ENCODE measurements at places on chromosomes 16 and 17.

- no peak for DNase-seq
These were observed 37.8 kb downstream of the TIMM22 start for GRCh38 chr17:1034652-1035210.

GRCh38 chr16:1533443-1533951 is at the start of gene TMEM204:
Gene TMEM204, plus strand, starts transcription at chr16:1533666. Its CDS starts 610 bp downstream, at chr16:1534276.
- DNase-seq: no peak

GRCh38 chr17:50967795-50968194 is 101.6 kb upstream of the TOB1 start:
- DNase-seq: no peak

GRCh38 chr16:84834403-84834772 is 14.6 kb downstream of the CRISPLD2 start:
- no peak for DNase-seq

GRCh38 chr17:68542698-68543463 is 30.7 kb downstream of the PRKAR1A start:
- DNase-seq: no peak

GRCh38 chr16:31148896-31149295 is 970 bp downstream of the PRSS36 start:
- no peak for DNase-seq

GRCh38 chr17:12180644-12181261 is 160.1 kb downstream of the MAP2K4 start:
- DNase-seq: peak; percentile 54

DNA sequence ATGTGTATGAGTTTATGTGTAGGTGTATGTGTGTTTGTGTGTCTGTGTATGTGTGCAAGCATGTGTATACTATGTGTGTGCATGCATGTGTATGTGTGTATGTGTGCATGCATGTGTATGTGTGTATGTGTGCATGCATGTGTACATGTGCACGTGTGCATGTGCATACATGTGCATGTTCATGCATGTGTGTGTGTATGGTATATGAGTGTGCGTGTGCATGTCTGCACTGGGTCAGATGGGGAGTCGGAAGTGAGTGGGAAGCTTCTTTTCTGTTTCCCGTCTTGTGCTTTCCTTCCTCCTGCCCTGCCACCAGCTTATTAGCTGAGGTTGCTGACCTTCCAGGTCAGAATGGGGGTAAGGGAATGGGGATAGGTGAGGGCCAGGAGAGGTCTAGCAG is 174.7 kb downstream of the MAP2K4 start:
- DNase-seq: no peak

GRCh38 chr17:34592002-34592401 is 12.6 kb downstream of the TMEM132E start:
- no peak for DNase-seq

DNA sequence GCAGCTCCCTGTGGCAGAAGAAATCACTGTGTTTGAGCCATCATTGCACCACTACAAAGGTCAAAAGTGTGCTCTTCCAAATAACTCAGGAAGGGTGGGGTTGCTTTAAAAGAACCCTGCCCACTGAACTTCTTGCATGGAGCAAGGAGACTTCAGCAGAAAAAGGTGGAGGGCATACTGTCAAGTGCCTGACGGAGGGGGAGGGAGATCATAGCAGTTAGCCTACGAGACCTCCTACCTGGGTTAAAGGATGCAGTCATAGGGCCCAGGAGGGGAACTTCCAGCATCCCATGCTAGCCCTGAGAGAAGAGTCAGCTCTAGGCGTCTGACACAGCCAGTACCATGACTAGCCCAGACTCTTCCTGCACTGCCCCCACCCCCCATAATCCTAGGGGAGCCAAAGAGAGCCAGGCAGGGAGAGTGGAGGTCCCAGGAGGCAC is 45.3 kb upstream of the MSI2 start:
- no peak for DNase-seq

- DNase-seq: no peak
These were observed 37.9 kb downstream of the ELAC2 start for GRCh38 chr17:12979826-12980500.

DNA sequence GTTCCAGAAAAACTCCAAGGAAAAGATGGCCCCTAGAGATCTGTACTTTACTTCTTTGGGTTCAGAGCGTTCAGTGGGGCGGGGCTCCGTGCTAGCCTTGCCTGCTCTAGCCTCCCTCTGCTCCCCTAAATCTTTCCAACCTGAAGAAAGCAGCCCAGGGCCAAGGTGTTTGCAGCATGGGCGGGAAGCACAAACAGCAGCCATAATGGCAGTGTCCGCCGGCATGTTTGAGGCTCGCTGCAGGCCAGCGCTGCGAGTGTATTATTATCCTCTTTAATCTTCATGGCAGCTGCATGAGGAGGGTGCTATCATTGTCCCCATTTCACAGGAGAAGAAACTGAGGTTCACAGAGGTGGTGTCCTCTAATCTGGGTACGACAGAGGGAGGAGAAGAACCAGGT is 10.4 kb downstream of the CALB2 start:
- DNase-seq: no peak

- no peak for DNase-seq
These were observed 119.2 kb downstream of the SKAP1 start for GRCh38 chr17:48310748-48311213.

DNA sequence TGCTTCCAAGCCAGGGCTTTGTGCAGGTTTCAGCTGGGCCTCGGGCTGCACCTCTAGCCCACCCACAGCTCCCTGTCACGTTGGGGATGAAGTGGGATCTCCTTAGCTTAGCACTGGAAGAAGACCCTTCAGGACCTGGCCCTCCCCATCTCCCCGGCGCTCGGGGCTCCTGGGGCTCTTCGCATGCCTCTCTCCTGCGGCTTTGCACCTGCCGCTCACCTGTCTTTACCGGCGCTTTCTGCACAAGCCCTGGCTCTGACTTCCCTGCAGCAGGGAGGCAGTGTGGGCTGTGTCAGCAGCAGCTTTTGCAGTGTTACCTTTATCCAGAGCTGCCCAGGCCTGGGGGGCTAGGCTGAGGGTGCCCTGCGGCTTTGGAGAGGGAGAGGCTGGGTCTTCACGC is 52.3 kb downstream of the NT5M start:
- no peak for DNase-seq

- DNase-seq: peak; percentile 66
These were observed 8.5 kb downstream of the TXNDC11 start for GRCh38 chr16:11734025-11734652.

DNA sequence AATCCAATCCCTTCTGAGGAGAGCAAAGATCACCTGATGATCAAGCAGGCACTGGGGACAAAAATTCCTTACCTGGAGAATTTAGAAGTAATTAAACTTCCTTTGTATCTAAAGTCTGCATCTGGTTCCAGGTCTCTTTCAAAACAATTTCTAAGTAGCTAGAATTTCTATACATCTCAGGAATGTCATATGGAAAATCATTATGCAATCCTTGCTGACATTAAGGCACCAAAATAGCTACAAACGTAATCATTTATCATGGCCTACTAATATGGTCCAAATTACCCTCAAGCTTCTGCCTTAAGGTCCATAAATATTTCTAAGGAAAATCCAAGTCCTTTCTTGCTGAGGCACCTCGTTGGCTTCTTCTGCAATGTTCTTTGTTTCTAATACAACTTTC is 32.9 kb upstream of the YPEL2 start:
- DNase-seq: no peak

GRCh38 chr16:30664616-30665109 is 6.4 kb downstream of the FBRS start:
- no peak for DNase-seq

DNA sequence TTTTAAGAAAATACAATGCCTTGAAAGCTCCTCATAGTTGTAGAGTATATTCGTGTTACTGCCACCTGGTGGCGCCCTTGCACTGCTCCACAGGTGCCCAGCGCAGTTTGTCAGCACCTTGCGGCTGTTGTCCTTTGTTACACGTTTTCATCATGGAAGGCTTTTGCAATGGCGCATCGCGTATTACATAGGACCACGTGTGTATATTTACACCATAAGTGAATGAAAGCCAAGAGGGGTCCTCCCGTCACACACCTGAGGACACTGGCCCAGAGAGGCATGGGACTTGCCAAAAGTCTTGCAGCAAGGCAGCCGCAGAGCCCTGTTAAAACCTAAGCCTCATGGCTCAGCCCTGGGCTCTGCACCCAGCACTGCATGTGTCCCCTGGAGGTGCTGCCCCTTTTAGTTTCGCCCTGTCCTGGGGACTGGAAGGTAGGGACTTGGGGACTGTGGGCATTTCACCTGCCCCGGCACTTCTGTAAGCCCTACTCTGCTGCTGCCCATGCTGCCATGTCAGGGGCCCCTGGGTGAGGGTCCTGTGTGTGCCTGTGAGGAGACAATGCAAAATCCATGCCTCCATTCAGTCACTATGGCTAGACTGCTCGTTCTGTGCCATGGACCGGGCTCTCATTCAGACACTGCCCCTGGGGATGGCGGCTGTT is 24.3 kb downstream of the POLR3E start:
- peak; percentile 83 for DNase-seq

- no peak for DNase-seq
These were observed 39.1 kb downstream of the HOXB1 start for GRCh38 chr17:48491527-48492273.

DNA sequence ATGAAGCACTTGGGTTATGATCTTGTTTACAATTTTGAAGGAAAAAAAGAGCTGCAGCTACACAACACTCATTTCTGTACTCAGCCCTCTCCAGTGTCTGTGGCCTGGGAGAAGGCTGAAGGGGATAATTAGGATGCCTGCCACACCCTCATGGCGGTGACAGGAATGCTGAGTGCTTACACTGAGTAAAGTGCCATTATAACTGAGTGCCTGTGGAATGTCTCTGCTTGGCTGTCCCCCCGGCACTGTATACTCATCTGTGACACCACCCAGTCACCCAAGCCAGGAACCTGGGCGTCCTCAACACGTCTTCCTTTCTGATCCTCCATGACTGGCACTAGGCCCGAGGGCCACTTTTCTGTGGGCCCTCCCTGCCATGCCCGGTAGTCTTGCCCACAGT is 3.5 kb upstream of the MRPL38 start:
- no peak for DNase-seq

- DNase-seq: no peak
These were observed 17.2 kb downstream of the ATP6V0A1 start for GRCh38 chr17:42475835-42476234.

DNA sequence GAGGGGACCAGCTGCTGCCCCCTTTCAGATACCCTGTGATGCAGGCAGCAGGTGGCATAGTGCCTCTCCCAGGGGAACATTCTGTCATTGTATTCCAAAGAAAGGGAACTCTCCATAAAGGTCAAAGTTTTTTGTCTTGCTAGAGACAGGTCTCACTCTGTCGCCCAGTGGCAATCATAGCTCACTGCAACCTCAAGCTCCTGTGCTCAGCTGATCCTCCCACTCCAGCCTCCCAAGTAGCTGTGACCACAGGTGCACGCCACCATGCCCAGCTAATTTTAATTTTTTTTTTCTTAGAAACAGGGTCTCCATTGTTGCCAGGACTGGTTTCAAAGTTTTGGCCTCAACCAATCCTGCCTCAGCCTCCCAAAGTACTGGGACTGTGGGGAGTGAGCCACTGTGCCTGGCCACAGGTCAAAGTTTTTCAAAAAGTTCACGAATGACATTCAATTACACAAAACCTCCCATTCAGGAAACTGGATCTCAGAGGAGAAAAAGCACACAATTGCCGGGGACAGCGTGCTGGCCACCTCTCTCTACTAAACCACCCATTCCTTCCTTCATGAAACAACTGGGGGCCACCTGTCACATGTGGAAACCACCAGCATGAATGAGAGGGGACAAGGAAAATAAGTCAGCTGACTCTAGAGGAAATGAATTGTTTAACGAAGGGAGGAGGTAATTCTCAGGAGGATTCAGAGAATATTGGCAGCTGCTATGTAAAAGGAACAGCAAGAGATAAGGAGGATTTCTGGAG is 80.0 kb downstream of the MARCHF10 start:
- no peak for DNase-seq

- no peak for DNase-seq
These were observed 25.5 kb downstream of the MYOCD start for GRCh38 chr17:12691173-12691572.

DNA sequence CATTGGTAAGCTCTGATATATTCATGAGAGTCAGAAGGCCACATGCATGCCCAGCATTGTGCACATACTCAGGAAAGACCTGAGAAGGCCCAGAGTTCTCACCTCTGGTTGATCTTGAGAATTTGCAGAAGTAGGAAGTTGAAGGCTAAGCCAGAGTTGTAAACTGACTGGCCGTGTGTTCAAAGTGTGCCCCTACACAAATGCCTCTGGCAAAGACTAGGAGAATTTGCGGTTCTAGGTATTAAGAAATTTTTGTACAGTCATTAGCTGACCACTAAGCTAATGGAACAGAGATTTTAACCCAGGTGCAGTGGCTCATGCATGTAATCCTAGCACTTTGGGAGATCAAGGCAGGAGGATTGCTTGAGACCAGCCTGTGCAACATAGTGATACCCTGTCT is 25.0 kb downstream of the FBXL20 start:
- peak; percentile 22 for DNase-seq

DNA sequence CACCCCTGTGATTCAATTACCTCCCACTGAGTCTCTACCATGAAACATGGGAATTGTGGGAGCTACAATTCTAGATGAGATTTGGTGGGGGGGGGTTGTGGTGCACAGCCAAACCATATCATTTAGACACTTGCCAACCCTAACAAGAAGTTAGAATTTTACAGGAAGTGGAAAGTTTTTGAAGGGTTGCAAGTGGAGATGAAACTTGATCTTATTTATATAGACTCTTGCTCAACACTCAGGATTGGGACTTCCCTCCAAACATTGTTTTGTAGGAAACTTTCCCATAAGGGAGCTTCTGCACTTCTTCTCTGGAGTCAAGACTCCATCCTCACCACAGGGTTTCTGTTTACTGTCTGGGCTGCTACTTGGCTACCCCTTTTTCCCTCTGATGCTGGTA is 266.7 kb upstream of the CDH11 start:
- no peak for DNase-seq

DNA sequence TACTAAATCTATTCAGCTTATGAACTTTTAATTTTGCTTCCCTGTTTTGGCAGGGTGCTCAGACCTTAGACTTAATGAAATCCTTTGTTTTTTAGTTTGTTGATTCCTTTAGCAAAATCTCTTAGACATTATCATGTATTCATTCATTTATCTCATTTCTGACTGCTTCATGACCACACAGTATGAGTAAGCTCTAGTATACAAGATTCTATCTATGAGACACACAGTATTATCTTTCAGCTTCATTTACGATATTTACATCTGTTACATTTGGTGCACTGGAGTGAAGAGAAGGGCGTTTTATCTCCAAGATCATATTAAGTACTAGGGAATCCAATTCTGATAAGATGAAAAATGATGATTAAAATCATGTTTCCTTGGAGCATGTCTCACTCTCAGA is 448.1 kb upstream of the CA10 start:
- no peak for DNase-seq

Measured in OCI-LY7 (cell line).